Cerebellar nuclear complex (tissue), 1 donor: ENCODE measurements at places on chromosomes 3 and 15.

GRCh38 chr3:49346797-49347251, 7.0 kb upstream of the USP4 start:
- no peak for DNase-seq

GRCh38 chr15:69653846-69654245, 201.2 kb downstream of the RPLP1 start:
- DNase-seq, result no peak

GRCh38 chr15:92579931-92580470, 75.6 kb downstream of the FAM174B start:
- DNase-seq, result no peak

- DNase-seq, result no peak
Observed at GRCh38 chr3:183306798-183307671, 54.0 kb downstream of the B3GNT5 start.

DNA sequence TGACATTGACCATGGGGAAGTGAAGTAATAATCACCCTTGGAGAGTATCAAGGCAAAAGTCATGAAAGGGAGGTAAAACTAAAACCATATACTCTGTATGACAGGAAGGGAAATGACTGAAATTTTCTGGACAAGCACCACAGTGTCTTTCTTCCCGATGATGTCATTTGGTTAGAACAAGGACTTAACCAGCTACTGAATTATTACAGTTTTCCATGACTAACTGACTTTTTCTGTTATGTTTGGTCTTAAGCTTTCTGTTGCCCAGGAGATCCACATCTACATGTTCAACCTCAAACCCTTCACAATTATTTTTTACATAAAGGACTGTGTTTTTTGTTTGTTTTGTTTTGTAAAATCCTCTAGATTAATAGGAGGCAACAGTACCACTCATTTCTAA, 191.9 kb upstream of the IL12A start:
- no peak for DNase-seq

GRCh38 chr3:133248389-133248788, 151.5 kb upstream of the BFSP2 start:
- no peak for DNase-seq

GRCh38 chr15:93460717-93461116, 371.7 kb upstream of the RGMA start:
- no peak for DNase-seq

GRCh38 chr15:65399001-65399706, 21.4 kb upstream of the IGDCC3 start:
- DNase-seq, result no peak

DNA sequence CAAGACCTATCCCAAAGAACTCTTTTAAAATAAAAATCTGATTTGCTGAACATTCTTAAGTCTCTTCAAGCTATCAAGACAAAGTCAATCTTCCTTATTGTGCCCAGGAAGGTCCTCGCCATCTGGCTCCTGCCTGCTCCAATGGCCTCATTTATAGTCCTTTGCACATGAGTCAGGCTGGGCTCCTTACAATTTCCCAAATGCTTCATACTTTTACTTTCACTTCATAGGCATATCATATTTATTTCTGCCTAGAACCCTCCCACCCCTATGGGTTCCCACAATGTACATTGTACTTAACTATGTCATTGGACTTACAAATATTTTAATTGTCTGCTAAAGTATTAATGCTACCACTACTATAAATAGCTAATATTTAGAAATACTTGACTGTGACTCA, 9.1 kb downstream of the THRB start:
- no peak for DNase-seq

- DNase-seq, result no peak
Observed at GRCh38 chr15:67685008-67685599, 140.2 kb upstream of the SKOR1 start.

- no peak for DNase-seq
Observed at GRCh38 chr3:60064210-60065178, 1014.7 kb upstream of the CFAP20DC start.

DNA sequence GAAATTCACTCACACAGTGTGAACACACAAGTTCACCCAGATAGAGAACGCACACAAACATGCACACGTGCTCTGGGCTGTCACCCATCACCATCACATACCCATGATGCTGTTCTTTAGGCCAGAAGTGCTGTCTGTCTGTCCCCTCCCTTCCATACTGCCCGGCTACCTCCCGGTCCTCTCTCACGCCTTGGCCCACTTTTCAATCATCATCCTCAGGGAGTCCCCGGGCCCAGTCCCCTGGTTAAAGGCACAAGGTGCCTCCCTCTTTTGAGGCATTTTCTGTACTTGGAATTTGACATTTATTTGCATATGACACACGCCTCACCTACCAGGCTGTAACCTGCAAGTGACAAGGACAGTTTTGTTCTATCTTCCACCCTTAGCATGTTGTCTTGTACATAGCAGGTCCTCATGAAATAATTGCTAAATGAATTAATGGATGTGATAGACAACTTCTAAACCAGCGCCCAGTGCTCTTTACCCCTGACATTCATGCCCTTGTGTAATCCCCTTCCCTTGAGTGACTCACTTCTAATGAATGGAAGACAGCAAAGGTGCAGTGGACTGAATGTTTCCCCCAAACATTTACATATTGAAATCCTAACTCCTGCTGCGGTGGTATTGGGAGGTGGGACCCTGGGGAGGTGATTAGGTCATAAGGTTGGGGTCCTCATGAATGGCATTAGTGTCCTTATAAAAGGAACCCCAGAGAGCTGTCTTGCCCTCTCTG, 73.9 kb upstream of the ADPGK start:
- no peak for DNase-seq

GRCh38 chr15:72065801-72066200, 52.1 kb downstream of the MYO9A start:
- no peak for DNase-seq

DNA sequence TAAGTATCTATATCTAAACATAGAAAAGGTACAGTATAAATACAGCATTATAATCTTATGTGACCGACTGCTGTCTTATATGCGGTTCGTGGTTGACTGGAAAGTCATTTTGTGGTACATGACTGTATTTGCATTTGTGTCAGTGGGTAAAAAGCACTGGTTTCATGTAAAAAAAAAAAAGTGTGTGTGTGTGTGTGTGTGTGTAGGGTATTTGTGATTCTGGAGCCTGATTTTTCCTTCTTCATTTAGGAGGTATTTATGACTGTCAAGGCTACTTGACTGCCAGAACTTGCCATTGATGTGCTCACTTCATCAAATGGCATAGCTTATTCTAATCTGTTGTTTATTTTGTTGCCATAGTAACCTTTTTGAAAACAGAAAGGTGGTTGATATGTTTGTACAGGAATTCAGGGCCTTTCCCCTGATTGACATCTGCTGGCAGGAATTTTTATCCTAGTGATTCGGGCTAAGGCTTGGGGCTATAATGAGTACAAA, 63.2 kb downstream of the AKAP13 start:
- no peak for DNase-seq

GRCh38 chr3:64799606-64800005, 111.8 kb upstream of the ADAMTS9 start:
- DNase-seq, result no peak

DNA sequence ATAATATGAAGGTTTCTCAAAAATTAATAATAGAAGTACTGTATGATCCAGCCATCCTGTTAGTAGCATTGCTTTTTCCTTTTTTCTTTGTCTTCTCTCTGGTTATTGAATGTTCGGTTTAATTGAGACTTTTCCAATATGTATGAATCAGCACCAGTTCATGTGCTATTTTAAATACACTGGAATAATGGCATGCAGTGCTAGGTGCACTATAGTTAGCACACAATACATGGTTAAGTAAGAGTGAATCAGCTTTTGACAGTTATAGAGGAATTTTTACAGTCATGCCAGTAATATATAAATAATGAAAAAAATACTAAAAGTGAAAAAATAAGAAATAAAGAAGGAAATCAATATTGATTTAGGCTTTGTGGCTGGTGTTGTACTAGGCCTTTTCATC, 113.8 kb upstream of the STRIT1 start:
- DNase-seq, result no peak

DNA sequence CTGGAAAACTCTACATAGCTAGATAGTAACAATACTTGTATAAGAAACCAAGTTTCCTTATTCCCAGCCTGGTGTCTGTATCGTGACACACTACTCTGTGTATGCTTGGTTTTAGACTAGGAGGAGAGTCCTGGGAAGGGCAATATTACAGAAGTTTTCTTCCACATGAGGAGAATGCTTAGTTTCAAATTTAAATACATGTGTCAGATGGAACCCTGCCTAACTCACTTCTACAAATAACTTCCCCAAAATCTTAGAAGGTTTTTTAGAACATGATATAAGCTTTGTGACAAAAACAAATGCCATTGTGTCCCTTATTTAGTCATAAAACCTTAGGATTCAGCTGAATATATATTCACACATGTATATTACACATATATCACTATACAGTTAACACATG, 7.2 kb upstream of the IL20RB start:
- DNase-seq, result no peak

- no peak for DNase-seq
Observed at GRCh38 chr3:122727766-122728165, 47.1 kb downstream of the PARP14 start.

DNA sequence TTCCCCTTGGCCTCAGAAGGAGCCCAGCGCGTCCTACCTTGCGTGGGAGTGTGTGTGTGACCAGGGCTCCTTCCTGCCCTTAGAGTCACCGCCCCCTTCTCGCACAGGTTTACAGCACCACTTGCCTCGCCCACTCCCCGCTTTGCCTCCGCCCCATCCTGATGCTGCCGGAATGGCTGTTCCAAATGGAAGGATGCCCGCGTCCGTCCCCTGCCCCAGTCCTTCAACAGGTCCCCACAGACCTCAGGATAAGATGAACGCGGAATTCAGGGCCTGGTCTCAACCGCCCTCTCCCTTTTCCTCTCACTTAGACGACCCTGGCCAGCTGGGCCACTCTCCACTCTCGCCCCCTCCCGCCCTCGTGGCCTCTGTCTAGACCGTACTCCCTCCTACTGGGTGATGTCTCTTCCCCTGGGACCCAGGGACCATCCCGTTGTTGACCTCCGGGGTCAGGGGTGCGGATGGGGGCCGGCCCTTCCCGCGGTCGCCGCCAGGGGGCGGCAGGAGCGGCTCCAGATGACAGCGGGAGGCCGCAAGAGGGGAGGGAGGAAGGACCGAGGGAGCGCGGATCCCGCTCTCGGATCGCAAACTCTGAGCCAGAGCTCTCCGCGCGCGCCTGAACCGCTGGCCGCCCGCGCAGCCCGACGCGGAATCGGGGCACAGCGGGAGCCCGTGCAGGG, at the start of gene THSD4:
TSS of gene THSD4 (plus strand) at position 585 of the 680 bp plus-strand sequence.
- no peak for DNase-seq

GRCh38 chr3:19446687-19447086, 298.4 kb downstream of the KCNH8 start:
- DNase-seq, result no peak
